Skeletal muscle cell (primary cell): ENCODE measurements at places on chromosomes 3 and 15.

DNA sequence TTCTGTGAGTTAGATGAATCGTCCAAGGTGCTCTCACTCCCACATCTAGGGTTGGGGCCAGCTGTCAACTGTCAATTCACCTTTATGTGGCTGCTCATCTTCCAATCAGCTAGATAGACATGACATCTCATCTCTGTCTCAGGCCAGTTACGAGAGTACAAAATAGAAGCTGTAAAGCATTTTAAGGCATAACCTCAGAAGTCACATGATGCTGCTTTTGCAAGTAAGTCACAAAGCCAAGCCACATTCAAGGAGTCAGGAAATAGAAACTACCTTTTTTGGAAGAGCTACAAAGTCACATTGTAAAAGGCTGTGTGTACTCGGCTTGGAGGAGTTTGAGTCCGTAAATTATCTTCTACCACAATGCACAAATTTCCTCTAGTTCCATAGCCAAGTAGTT lies 5.1 kb upstream of the CCR1 start:
- DNase-seq = no peak

DNA sequence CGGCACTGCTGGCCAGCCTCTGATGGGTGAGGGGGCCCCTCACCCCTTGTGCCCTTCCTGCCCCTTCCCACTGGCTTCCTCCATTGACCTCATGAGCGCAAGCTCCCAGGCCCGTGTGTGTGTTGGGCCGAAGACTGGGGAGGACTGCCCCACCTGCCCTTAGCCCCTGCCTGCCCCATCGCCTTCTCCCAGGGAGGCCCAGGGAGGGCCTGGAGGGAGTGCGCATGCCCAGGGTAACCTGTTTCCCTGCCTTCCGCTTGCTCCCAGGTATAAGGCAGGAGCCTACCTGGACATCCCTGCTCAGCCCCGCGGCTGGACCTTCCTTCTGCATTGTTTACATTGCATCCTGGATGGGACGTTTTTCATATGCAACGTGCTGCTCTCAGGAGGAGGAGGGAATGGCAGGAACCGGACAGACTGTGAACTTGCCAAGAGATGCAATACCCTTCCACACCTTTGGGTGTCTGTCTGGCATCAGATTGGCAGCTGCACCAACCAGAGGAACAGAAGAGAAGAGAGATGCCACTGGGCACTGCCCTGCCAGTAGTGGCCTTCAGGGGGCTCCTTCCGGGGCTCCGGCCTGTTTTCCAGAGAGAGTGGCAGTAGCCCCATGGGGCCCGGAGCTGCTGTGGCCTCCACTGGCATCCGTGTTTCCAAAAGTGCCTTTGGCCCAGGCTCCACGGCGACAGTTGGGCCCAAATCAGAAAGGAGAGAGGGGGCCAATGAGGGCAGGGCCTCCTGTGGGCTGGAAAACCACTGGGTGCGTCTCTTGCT lies 8.8 kb downstream of the DLL4 start:
- DNase-seq = no peak

GRCh38 chr3:59300733-59301132 lies 250.9 kb upstream of the CFAP20DC start:
- DNase-seq = no peak

- DNase-seq = no peak
Measured at GRCh38 chr15:80835336-80835735, 56.2 kb downstream of the CEMIP start.

DNA sequence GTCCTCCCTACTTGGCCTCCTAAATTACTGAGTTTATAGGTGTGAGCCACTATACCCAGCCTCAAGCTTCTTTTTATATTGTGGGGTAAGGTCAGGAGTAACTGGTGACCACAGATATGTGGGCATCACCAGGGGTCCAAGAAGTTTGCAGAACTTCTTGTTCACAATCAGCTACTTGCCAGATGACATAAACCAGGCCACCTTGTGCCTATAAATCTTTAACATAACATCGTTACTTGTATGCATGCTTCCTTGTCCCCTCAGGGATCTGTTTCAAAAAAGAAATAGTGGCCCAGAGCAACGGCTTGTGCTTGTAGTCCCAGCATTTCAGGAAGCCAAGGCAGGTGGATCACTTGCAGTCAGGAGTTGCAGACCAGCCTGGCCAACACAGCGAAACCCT lies 115.1 kb upstream of the FAM174B start:
- no peak for DNase-seq

DNA sequence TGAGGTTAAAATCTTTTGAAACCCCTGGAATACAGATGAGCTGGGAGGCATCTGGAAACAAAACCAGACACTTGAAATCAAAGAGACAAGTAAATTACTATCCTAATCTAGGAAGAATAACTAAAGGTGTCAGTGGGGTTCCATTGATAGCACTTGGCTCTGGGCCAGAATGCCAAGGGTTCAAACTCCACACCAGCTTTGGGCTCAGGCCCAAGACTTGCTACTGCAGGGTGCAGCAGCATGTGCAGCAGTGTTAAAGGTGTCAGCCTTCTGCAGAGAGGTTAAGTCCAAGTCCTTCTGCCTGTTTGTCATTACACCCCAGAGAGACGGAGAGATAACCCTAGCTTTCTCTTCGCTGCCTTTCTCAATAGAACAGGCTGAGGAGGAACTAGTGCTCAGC lies 273.9 kb downstream of the TIGIT start:
- no peak for DNase-seq

DNA sequence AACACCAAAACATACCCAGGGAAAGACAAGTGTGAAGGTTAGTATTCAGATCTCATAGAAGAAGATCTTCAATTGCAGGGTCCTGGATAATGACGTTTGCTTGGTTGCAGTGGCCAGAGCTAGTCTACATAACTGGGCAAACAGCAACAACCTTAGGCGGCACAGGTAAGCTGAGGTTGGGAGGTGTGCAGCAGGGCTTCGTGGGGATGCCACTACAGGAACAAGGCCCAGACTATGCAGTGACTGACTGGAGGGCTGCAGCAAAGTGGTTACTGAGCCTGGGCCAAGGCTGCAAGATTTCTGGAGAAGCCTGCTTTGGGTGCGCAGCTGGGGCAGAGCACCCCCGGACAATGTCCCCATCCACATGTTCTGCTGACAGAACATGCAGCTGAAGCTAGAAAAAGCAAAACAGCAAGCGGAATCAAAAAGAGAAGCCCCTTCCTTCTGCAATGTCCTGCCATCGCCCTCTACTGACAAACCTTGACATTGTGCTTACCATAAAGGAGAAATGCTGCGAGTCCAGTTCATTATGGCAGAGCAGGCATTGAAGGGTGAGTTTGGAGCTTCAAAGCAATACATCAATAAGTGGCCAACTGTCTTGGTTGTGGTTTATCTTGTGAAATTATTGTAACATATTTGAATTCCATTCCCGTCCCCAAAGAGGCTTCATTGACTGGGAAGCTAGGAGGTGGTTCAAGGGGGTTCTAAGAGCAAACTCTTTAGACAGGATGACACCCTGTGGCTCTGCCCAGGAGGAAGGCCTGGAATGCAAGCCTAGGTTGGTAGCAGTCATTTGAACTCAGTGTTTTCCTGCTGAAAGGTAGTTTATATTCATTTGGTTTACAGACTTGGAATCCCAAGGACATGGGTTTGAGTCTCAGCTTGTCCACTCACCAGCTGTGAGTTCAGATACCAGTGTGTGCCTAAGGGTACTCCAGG lies 217.0 kb downstream of the PDCD6IP start:
- DNase-seq = no peak

DNA sequence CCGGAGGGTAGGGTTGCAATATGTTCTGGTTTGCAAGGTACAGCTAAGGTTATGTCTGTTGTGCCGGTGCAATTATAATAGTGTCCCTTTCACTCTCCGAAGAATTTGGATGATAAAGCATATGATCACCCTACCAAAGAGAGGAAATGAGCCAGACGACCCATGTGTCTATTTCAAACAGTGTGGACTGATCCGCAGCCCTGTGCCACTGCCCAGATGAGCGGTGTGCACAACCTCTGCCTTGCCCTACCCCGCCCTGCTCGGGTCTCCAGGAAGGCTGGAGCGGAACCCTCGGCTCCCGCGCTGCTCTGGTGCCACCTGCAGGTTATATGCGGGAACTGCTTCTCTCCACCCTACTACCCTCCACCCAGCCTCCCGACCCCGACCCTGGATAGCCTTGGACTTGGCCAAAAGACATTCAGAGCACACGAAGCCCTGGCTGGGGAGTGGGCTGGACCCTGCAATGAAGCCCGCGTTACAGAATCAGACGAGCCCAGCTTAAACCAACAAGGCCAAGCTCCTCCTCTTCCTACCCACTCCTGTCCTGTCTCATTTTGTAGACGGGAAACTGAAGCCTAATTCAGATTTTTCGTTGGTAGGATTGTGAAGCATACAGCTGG lies 68.4 kb upstream of the CHRNB4 start:
- no peak for DNase-seq

DNA sequence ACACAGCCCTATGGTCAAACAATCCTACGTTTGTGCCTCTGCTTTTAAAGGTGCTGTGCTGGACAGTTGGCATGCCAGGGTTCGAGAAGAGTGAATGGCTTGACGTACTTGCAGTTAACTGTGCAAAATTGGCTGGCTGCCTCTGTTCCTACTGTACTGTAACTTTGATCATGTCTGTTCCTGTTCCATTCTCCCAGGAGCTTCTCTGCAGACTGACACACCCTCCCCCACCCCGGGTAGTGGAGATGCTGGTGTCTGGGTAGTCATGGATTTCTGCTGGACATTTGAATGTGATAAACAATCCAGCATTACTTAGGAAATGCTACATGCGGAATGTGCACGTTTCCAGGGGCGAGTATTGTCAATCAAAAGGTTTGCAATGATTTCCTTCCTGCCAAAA lies 6.5 kb upstream of the VILL start:
- DNase-seq = no peak

- DNase-seq = no peak
Measured at GRCh38 chr15:52295421-52296001, at the start of gene MYO5C. Gene MYO5C (minus strand): TSS chr15:52295804. CDS start chr15:52295636, 168 bp downstream.

- DNase-seq = peak; percentile 71
Measured at GRCh38 chr3:158801696-158802408, at the start of gene MFSD1. Gene MFSD1 (plus strand): TSS chr3:158802054. CDS start chr3:158802153, 99 bp downstream.

- no peak for DNase-seq
Measured at GRCh38 chr3:122921791-122922651, 105.5 kb downstream of the SEMA5B start.

DNA sequence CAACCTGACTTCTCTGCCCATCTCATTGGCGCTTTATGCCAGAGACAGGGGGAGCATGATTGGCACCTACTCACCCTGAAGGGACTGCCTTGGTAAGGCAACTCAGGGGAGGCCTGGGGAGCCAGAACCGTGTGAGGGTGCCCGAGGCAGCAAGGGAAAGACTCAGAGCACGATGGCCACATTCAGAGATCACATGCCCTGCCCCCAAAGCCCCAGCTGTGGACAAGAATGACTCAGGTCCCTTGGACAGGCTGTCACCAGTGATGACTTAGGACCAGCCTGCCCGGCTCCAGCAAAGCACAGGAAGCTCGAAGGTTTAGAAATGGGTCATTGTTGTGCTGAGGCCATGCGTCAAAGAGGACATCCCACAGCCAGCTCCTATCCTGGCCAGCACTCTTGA lies 49.1 kb upstream of the LIMD1 start:
- no peak for DNase-seq

- no peak for DNase-seq
Measured at GRCh38 chr3:152243721-152244516, 24.8 kb upstream of the MBNL1 start.

DNA sequence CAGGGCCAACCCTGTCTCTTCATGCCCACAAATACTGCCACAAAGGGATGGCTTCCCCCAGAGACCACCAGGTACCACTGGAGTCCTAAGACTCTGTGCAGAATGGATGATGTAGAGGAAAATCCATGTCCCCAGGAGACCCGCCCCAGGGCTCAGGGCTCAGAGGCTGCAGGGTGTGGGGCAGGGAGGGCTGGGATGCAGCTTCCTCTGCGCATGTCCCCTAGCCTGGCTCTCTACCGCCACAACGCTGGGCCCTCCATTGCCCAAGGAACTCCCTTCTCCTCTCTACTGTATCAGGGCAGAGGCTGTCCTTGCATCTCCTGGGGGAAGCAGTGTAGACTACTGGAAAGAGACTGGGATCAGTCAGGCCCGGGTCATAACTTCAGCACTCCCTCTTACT lies 19.5 kb upstream of the TICRR start:
- DNase-seq = no peak

DNA sequence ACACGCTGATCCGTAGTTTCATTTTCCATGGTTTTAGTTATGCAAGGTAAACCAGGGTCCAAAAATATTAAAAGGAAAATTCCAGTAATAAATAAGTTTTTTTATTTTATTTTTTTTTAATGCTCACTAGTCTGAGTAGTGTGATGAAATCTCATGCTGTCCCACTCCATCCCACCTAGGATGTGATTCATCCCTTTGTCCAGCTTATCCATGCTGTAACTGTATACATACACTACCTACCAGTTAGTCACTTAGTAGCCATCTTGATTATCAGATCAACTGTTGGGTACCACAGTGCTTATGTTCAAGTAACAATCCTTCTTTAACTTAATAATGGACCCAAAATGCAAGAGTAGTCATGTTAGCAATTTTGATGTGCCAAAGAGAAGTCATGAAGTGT lies 75.2 kb downstream of the ESYT3 start:
- peak; percentile 17 for DNase-seq

DNA sequence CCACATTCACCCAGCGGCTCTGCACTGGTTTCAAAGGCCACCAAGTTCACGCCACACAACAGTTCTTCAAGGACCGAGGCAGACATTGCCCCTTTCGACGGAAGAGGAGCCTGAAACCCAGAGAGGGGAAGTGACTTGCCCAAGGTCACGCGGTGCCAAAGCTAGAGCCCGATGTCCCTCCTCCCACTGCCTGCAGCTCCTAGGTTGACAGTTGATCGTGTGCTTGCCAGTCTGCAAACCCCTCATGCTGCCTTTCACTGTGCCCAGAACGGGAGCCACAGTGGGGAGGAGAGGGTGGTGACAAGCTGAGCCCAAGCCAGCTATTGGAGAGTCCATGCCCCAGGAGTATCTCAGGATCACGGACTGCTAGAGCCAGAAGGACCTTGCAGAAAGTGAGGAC lies 230.9 kb downstream of the XXYLT1 start:
- no peak for DNase-seq

- no peak for DNase-seq
Measured at GRCh38 chr3:119627461-119627860, 29.8 kb downstream of the PLA1A start.

DNA sequence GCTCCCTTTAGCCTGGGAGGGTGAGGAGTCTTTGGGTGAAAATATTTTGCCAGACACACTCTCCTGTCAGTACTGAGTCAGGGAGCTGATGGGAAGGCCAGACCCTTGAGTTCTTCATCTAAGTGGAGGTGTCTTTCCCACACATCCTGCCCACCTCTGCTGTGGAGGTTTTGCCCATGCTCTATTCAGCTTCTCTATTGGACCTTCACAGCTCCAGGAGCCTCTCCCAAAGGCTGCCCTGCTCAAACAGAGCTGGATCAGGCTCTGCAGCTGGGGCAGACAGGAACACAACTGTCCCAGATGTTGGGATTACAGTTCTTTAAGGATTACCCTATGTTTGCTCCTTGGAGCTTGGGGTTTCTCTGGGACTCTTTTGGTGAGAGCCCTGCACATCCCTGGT lies 77.9 kb downstream of the SPSB4 start:
- DNase-seq = no peak

- DNase-seq = no peak
Measured at GRCh38 chr3:81789691-81790090, 28.2 kb upstream of the GBE1 start.
